ENCODE measurements at places on chromosomes 3 and 15.

DNA sequence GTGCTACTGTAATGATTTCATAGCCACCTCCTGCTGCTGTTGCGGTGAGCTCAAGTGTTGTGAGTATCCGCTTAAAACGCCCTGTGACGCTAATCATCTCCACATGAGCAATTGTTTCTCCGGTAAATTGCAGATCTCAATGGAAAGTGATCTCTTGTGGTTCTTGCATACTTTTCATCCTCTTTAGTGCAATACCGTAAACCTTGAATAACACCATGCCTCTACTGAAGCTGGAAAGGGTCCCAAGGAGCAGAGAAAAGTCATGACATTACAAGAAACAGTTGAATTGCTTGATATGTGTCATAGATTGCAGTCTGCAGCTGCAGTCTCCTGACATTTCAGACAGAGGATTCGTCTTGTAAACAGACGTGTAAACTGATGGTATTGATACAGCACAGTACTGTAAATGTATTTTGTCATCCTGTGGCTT lies 6.0 kb upstream of the CEMIP start:
- no peak for DNase-seq

DNA sequence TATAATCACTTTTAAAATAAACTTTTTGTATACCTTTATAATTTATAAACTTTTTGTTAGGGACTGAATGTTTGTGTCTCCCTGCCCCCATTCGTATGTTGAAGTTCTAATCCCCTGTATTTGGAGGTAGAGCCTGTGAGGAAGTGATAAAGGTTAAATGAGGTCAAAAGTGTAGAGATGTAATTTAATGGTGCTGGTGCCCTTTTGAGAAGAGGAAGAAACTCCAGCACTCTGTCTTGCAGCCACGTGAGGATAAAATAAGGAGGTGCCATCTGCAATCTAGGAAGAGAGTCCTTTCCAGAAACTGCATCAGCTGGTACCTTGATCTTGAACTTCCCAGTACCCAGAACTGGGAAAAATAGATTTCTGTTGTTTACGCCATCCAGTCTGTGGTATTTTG lies 106.1 kb upstream of the RGMA start:
- DNase-seq, result no peak

DNA sequence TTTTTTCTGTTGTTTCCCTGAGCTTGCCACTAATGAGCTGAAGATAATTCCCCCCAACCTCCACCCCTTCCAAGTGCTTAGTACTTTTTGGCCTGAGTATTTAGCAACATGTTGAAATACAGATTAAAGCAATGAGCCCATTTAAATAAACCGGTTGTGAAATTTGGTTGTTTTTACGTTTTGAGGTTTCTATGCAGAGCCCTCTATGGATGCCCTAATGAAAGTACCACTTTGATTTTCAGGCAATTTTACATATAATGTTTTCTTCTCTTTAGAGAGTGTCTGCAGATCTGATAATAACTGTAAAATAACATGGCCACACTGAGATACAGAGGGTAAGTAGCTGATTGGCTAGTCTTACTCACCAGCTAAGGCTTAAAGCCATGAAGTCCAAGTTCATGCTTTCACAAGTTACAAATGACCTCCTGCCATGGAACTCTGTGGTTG lies 139.4 kb upstream of the SLC7A14 start:
- DNase-seq, result peak; percentile 70

GRCh38 chr15:49589030-49589429 lies 31.6 kb downstream of the FAM227B start:
- no peak for DNase-seq

GRCh38 chr3:55526332-55527030 lies 39.4 kb upstream of the WNT5A start:
- no peak for DNase-seq

GRCh38 chr15:80272987-80273386 lies 21.0 kb upstream of the CTXND1 start:
- DNase-seq, result no peak

GRCh38 chr3:4949659-4950058 lies 29.6 kb upstream of the BHLHE40 start:
- no peak for DNase-seq

DNA sequence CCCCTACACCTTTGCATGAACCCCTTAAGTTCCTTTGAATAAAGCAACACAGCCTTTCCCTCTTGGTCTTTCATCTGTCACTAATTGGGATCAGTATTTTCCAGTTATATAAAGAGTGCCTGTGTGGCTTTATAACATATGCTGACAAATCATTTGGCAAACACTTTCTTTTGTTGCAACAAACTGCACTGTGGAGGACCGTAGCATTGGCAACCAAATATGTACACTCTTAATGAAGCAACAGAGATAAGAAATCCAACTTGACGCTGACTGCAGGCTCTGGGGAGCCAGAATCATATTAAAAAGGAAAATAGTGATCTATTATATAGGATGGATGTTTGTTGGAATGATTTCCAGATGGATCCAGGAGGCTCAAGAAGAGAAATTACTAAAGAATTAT lies 120.1 kb upstream of the PRICKLE2 start:
- DNase-seq, result peak; percentile 58

GRCh38 chr3:62667714-62668113 lies 207.5 kb downstream of the CADPS start:
- DNase-seq, result no peak

GRCh38 chr3:108420926-108421325 lies 89.5 kb downstream of the MYH15 start:
- DNase-seq, result peak; percentile 51

DNA sequence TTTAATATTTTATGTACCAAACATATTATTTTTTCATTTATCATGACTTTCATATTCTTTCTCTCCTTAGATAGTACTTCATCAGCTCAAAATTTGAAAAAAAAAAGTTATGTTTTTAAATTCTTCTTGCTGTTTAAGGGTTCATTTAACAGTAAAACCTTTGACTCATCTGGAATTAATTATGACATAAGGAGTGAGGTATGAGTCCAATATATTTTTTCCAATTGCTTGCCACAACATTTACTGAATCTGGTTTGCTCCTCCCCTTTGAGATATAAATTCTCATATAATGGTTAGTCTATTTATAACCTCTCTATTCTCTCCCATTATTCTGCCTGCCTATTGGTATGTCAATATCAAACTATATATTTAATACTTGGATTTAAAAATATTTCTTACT lies 387.8 kb downstream of the TUSC7 start:
- DNase-seq, result no peak

DNA sequence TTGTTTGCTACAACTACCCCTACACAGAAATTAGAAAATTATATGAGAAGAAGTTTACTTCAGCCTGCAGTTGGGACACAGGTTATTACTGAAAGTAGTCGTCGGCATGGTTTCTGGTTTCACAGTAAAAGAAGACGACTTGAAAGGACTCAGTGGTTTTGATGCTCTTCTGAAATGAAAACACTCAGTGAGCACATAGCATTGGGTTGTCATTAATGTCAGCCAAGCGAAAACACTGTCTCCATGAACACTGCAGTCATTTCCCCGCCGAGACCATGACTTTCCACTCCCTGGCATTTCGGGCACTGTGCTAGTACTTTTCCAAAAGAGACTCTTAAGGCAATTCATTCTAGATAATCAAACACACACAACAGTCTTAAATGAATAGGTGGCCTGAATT lies 69.2 kb upstream of the ICE2 start:
- no peak for DNase-seq

DNA sequence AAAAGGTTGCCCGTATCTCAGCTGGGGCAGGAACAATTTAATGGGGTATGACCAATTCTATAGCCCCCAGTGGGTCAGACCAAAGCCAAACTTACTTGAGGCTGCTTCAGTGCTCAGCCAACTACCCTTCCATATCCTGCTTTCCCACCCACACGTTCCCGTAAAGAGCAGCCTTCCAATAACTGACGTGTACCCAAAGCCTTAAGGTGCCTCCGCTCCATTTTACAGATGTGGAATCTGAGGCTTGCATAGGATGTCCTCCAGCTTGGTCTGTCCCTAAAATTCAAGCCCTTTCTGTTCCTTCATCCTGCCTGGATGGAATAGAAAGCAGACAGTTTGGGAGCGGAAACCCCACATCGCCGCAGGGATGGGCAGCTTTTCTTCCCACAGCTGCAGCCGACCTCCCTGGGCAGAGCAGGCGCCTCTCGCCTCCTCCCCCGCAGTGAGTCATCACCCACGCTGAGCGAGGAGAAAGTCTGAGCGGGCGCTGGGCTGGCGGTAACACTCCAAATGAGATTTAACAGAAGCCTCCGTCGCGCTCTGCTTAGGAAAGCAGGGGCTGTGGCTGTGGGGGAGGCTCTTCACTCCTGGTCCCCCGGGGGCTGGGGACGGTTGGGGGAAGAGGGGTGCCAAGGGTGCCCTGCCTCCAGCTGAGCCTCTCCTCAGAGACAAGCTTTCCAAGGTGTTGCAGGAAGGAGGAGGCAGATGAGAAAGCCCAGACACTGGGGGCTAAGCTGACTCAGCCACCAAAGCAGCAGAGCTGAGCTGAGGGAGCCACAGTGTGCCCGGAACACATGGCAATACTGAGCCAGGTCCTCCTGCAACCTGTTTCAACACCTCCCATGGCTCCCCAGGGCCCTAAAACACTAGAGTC lies 57.8 kb upstream of the HRH1 start:
- DNase-seq, result peak; percentile 86

GRCh38 chr3:94226078-94226477 lies 163.2 kb downstream of the NSUN3 start:
- peak; percentile 88 for DNase-seq

DNA sequence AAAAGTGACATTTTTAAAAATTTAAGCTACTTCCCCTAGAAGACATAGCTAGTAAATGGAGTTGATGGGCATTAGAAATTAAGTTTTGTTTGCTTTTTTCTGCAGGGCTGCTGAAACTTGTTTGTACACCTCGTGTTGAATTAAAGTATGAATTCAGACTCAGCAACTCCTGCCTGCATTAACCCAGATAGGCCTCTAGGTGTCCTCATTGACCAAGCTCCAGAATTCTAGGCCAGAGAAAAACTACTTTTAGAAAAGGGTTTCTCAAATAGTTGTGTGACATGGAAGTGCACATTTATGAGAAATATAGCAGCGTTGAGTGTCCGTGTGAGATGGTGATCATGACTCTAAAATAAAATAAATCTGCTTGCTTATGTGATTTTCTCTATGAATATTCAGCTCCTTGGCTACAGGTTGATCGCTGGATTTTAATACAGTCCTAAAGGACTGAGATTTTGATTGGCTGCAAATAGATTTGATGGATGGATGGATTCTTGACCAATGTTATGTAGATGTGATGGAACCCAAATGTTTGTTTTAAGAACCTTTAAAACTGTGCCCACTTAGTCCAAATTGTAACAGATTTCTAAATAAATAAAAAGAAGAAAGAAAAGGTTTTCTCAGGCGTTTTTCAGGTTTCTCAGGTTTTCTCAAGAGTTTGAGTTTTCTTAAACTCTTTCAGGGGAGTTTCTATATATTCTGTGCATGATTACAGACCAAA lies 39.4 kb upstream of the LMOD3 start:
- peak; percentile 56 for DNase-seq

DNA sequence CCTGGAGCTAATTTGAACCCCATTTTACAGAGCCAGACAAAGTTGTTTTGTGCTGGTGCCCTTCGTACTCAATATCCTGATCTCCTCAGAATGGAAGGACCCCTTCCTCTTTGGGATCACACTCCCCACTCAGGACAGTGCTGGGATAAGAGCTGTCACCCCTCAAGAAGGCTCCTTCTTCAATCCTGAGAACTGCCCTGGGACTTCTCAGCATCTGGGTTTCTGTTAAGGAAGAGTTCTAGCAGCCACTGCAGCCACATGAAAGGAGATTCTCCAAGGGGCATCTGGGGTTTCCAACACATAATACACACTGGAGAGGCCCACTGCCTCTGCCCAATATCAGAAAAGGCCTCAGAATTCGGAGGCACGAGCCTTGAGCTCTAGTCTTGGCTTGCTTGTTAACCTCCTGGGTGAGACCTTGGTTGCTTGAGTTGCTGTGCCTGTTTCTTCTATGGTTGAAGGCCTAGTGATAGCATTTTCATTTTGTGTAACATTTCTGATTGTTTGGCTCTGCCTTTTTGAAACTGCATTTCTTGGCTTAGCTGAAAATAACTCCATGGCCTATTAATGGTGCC lies 78.8 kb upstream of the NMNAT3 start:
- DNase-seq, result no peak

- no peak for DNase-seq
These were observed 175.8 kb upstream of the ZBTB20 start for GRCh38 chr3:115322901-115323300.

DNA sequence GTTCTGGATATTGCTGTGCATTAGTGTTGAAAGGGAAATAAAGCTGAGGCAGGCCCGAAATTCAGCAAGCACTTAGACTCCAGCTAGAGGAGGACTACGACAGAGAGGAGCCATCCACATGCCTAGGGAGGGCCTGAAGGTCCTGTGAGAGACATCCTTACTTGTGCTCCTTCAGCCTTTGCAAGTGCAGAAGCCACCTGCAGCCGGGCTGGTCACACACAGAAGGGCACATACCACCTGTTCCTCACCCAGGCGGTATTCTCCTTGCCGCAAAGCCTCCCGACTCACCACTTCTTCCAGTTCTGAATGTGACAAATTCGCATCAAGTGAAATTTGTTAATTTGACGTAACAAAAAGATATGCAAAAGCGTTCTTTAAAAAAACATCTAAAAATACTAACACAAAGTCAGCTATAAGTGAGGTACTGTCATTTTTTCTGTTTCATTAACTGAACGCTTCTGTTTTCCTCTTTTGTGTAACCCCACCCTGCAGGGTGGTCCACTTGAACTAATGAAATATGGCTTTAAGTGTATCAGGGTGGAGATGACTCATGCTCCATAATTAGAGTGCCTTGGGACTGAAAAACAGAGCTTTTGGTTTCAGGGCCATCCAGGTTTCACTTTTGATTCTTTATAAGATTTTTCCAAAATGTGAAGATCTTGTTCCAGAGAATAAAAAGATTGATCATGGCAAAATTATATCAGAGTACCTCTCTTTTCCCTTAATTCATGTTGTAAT lies 467.9 kb upstream of the ATP11B start:
- DNase-seq, result no peak

- no peak for DNase-seq
These were observed 116.6 kb downstream of the ST8SIA2 start for GRCh38 chr15:92510163-92510882.

DNA sequence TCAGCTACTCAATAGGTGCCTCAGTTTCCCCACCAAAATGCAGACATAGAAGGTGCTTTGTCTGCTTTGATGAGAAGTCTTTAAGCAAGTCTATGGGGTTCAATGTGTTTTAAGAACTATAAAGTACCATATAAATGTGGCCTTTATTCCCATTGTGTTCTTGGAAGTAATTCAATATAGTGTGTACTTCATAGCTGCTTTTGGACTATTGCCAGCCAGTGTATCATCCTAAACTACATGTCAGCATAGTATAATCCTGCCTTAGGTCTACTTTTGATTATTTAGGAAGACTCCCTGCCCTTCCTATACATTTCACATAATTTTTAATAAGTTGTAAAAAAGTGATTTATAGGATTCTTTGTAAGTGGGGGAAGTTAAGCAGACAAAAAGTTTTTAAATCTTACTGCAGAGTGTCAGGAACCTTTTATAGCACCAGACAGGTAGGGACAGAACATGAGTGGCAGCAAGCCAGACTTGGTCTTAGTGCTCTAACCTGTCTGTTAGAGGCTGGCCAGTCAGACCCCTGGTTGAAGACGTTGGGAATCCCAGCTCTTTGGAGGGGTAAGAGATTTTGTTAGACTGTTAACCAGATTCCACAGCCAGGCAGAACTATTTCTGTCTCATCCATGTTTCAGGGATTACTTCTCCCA lies 48.4 kb downstream of the MLH1 start:
- DNase-seq, result no peak
